ENCODE measurements at places on chromosomes 16 and 17. TPM values are rescaled to one million over a fixed set of nuclear protein-coding genes. Genes with fewer than 3 reads are reported as not detected.

GFAP gene
- polyA plus RNA-seq, result 0.14 TPM

DNA sequence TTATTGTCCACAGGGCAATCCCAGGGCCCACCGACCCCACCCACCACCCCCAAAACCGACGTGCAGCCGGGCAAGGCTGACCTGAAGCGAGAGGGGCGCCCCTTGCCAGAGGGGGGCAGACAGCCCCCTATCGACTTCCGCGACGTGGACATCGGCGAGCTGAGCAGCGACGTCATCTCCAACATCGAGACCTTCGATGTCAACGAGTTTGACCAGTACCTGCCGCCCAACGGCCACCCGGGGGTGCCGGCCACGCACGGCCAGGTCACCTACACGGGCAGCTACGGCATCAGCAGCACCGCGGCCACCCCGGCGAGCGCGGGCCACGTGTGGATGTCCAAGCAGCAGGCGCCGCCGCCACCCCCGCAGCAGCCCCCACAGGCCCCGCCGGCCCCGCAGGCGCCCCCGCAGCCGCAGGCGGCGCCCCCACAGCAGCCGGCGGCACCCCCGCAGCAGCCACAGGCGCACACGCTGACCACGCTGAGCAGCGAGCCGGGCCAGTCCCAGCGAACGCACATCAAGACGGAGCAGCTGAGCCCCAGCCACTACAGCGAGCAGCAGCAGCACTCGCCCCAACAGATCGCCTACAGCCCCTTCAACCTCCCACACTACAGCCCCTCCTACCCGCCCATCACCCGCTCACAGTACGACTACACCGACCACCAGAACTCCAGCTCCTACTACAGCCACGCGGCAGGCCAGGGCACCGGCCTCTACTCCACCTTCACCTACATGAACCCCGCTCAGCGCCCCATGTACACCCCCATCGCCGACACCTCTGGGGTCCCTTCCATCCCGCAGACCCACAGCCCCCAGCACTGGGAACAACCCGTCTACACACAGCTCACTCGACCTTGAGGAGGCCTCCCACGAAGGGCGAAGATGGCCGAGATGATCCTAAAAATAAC is 3.0 kb downstream of the SOX9 start:
- DNase-seq, result no peak
- peaks cover 18% of the 10 kb centered on the region for H3K36me3 ChIP-seq
- no peaks in the 10 kb centered on the region for H3K27me3 ChIP-seq

- no peaks in the 10 kb centered on the region for H3K27me3 ChIP-seq
- H3K4me1 ChIP-seq, result peaks cover 50% of the 10 kb centered on the region
- H3K36me3 ChIP-seq, result no peaks in the 10 kb centered on the region
- no peak overlapping the region for H3K4me3 ChIP-seq
Measured at GRCh38 chr17:73545109-73546032, 98.9 kb downstream of the SDK2 start.

DNA sequence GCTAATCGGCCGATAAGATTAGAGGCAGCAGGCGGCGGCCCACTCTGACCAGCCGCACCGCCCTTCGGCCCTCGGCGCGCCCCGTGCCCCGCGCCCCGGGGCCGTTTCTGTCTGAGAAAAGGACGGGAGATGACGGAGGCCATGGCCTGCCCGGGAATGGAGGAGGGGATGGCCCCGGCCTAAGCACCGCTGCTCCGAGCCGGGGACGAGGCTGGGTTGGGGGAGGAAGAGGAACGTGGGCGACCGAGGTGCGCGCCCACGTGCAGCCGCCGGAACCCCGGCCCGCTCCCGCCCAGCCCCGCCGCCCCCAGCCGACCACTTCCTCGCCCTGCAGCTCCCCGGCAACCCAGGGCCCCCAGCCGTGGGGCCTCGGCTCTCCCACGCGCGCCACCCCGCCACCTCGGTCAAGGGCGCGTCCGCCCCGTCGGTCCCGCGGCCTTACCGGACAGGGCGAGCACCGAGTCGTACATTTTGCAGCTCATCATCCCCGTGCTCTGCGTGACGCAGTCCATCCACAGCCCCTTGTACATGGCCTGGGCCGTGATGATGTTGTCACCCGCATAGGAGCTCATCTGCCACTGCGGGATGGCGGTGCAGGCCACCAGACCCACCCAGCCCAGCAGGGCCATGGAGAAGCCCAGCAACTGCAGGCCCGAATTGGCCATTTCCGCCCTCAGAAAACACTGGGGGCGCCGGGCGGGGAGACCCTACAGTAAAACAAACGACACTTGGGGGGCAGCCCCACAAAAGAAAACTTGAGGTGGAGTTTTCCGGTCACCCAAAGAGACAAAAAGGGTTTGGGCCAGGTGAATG is 693 bp downstream of the CLDN7 start:
- no peaks in the 10 kb centered on the region for H3K27me3 ChIP-seq
- H3K4me3 ChIP-seq, result peak overlapping the region; percentile 41
- H3K36me3 ChIP-seq, result peaks cover 28% of the 10 kb centered on the region
- no peak for DNase-seq
- H3K4me1 ChIP-seq, result peaks cover 34% of the 10 kb centered on the region

All from keratinocyte (primary cell).